ENCODE measurements at places on chromosomes 11 and 22. TPM values are rescaled to one million over a fixed set of nuclear protein-coding genes. Genes with fewer than 3 reads are reported as not detected.

RAB3IL1 gene
- 10.6 TPM for total RNA-seq

DNA sequence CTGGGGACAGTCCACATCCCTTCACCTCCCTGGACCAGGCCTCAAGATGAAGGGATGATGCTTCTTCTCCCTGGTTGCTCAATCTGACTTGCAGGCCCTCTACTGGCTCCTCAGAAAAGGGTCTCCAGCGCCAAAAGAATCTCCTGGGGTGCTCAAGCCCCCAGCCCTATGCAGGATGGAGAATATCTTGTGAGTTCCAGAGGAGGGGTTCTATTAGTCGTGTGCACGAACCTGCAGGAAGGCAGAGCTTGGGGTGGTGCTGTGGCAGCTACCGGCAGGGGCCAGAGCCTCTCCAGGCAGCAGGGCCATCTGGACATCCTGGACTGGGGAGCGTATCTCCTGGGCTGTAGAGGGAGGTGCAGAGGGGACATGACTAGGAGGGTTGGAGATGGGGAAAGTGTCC, 1339.5 kb downstream of the BRD1 start:
- H3K27ac ChIP-seq = no peak overlapping the region
- no peaks in the 10 kb centered on the region for H3K4me1 ChIP-seq
- H3K27me3 ChIP-seq = peaks cover 54% of the 10 kb centered on the region
- no peak overlapping the region for H3K4me3 ChIP-seq
- H3K36me3 ChIP-seq = no peaks in the 10 kb centered on the region
- DNase-seq = no peak

GRCh38 chr11:75263944-75264349, 23.4 kb downstream of the TPBGL start:
- H3K4me1 ChIP-seq = peaks cover 23% of the 10 kb centered on the region
- H3K27ac ChIP-seq = peak overlapping the region; percentile 17
- H3K36me3 ChIP-seq = peaks cover 36% of the 10 kb centered on the region
- peak; percentile 65 for DNase-seq

MYEOV gene
- 0.23 TPM for total RNA-seq

DNA sequence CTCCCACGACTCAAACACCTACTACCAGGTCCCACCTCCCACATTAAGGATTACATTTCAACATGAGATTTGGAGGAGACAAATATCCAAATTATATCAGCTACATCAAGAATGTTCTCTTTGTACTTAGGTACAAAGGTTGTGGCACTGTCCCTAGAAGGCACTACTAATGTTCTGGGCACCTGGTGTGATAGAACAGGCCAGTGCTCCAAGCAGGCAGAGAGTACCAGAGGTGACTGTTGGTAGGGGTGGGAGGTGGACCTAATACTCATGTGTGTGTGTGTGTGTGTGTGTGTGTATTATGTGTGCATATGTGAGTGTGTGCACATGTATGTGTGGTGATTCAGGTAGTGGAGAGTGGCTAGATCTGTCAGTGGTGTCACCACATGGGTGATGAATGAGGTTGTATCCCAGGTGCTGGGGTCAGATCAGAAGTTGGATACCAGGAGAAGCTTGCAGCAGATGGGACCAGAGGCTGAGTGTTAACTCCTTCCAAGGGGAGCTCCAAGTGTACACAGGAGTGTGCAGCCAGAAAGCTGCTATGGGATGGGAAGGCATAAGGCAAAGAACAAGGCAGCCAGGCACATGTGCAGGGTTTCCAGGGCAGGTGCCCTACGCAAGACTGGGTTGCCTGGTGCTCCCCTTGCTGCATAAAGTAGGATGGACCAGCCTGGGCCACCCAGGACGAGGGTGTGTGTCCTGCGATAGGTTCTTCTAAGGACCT, 17.7 kb upstream of the NNMT start:
- DNase-seq = no peak
- no peaks in the 10 kb centered on the region for H3K36me3 ChIP-seq
- no peaks in the 10 kb centered on the region for H3K27me3 ChIP-seq
- H3K4me1 ChIP-seq = peaks cover 20% of the 10 kb centered on the region

DNA sequence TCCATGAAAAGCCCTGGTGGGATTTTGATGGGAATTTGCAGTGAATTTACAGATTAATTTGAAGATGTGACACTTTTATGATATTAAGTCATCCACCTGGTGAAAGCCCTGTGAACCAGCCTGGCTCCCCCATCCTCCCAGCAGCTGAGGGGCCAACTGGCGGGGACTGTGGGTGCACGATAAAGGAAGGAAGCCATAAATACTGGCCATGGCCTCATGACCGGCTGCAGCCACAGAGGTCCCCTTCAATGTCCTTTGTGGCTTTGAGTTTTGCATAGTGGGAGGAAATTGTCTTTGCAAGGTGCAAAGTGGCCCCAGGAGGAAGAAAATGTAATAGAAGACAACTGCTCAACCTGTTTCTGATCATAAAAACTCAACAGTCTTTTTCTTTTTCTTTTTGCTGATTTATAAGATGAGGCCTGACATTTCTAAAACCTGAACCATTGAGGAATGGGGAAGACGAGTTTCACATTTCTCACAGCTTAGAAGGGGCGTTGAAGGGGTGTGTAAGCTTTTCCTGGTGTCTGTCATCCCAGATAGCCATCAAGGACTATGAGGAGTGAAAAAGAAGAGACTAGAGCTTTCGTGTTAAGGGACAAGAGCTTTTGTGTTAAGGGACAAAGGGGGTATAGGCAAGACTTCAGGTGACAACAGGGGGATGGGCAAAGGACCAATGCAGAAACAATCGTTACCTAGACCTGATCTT, 6.3 kb upstream of the NDUFV1 start:
- DNase-seq = no peak
- no peak overlapping the region for H3K27ac ChIP-seq

Measured in upper lobe of right lung (tissue), 1 donor.